ENCODE measurements at places on chromosomes 1 and 21. TPM values are rescaled to one million over a fixed set of nuclear protein-coding genes. Genes with fewer than 3 reads are reported as not detected.

Gene SPATC1L
- polyA plus RNA-seq: 8.3 TPM

Gene FCRLA
- 0.13 TPM for polyA plus RNA-seq

GRCh38 chr1:16258591-16259135, 21.7 kb upstream of the CPLANE2 start:
- H3K4me3 ChIP-seq: no peak overlapping the region
- H3K27me3 ChIP-seq: no peaks in the 10 kb centered on the region
- H3K4me1 ChIP-seq: peaks cover 7% of the 10 kb centered on the region
- H3K36me3 ChIP-seq: peaks cover 16% of the 10 kb centered on the region
- no peak overlapping the region for H3K27ac ChIP-seq

Gene MAP3K21
- 0.42 TPM for polyA plus RNA-seq

DNA sequence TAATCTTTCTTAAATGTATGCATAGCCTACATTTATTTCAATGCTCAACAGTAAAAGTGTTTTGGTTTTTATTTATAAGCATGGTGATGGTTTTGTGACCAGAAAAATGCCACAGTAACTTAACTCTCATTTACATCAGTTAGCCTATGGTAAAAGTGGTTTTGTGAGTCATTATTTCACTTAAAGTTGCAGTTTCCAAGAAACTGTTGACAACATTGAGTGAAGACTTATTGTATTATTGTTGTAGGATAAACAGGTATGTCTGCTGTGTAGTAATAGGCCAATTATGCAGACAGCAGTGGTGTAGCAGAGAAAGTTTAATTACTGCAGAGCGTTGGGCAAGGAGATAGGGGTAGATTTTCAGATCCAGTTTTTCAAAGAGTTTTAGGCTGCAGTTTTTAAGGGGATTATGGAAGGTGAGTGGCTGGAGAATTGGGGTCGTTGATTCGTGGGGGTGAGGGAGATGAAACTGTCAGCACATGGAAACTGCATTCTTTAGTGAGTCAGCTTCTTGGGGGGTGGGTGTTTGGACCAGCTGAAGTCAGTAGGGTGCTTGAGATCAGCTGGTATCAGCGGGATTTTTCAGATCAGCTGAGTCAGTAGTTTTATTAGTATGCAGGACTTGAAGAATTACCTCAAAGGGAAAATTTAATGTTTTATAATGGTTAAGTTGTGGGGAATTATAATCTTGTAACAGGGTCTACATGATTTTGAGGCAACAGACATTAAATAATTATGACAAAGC, 168.7 kb upstream of the FMN2 start:
- no peak overlapping the region for H3K27ac ChIP-seq
- H3K4me1 ChIP-seq: no peaks in the 10 kb centered on the region

- no peaks in the 10 kb centered on the region for H3K36me3 ChIP-seq
- H3K4me3 ChIP-seq: no peak overlapping the region
- DNase-seq: peak; percentile 46
These were observed 8.4 kb upstream of the IVNS1ABP start for GRCh38 chr1:185325413-185325812.

GRCh38 chr1:223179786-223180185, 36.7 kb upstream of the TLR5 start:
- no peaks in the 10 kb centered on the region for H3K36me3 ChIP-seq
- H3K27me3 ChIP-seq: peaks cover 9% of the 10 kb centered on the region
- DNase-seq: no peak
- no peaks in the 10 kb centered on the region for H3K4me1 ChIP-seq
- no peak overlapping the region for H3K27ac ChIP-seq

DNA sequence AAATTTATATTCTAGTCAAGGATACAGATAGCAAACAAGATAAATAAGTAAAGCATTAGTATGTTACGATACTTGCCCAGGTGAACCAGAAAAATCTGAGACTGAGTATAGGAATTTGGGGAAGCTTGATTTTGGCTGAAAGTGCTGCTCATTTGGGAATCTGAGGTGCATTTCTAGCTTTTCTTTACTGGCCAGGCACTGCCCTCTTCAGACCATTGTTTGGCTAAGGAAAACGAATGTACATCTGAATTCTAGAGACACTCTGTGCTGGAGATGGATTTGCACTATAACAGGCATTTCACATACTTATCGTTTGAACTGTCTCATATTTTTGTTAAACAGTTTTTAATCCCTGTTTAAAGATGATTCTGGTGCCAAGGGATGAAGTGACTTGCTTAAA, 23.4 kb downstream of the ARID1A start:
- H3K27ac ChIP-seq: 0 out of 2 replicates have a peak overlapping the region, but pooled peaks have one; percentile 2
- no peak for DNase-seq
- no peaks in the 10 kb centered on the region for H3K27me3 ChIP-seq
- H3K4me3 ChIP-seq: no peak overlapping the region
- H3K4me1 ChIP-seq: peaks cover 16% of the 10 kb centered on the region

Gene APOBEC4
- not detected for polyA plus RNA-seq

DNA sequence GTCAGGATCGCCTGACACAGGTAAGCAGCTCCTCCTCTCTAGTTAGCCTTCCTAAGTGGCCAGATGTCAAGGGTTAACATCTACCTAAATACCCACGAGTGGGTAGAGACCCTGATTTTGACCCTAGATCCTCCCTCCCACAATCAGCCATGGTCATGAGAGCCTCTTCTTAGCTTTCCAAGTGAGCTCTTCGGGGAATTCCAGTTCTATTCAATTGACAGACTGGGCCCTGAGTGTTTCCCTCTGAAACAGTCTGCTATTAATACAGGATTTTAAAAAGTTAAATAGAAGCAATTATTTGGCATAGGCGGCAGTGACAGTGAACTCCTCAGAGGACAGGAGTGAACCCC, 28.1 kb downstream of the C2CD2 start:
- no peak overlapping the region for H3K27ac ChIP-seq
- H3K4me3 ChIP-seq: no peak overlapping the region
- no peaks in the 10 kb centered on the region for H3K4me1 ChIP-seq
- no peaks in the 10 kb centered on the region for H3K27me3 ChIP-seq
- no peak for DNase-seq

- no peaks in the 10 kb centered on the region for H3K36me3 ChIP-seq
- H3K4me3 ChIP-seq: no peak overlapping the region
- no peak for DNase-seq
- no peaks in the 10 kb centered on the region for H3K27me3 ChIP-seq
- peaks cover 21% of the 10 kb centered on the region for H3K4me1 ChIP-seq
- no peak overlapping the region for H3K27ac ChIP-seq
These were observed 4.4 kb upstream of the IGFN1 start for GRCh38 chr1:201186192-201186591.

DNA sequence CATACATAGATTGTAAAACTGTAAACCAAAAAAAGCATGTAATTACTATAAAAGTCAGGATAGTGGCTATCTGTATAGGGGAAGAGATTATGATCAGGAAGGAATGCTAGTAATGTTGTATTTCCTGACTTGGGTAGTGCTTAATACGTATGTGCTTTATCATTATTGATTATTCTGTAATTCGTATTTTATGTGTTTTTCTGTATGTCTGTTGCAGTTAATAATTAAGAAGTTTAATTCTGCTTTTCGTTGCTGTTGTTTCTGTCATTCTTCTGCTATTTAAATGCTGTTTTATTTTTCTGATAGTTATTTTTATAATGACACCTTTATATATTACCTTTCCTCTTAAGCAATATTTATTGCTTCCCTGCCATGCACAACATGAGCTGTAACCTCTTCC, 29.3 kb upstream of the TRIM33 start:
- H3K27me3 ChIP-seq: no peaks in the 10 kb centered on the region
- no peak overlapping the region for H3K4me3 ChIP-seq
- H3K27ac ChIP-seq: no peak overlapping the region
- H3K36me3 ChIP-seq: no peaks in the 10 kb centered on the region
- H3K4me1 ChIP-seq: no peaks in the 10 kb centered on the region

GRCh38 chr21:39651206-39651605, 38.5 kb downstream of the B3GALT5 start:
- no peaks in the 10 kb centered on the region for H3K4me1 ChIP-seq
- H3K27me3 ChIP-seq: no peaks in the 10 kb centered on the region
- no peak overlapping the region for H3K27ac ChIP-seq
- H3K36me3 ChIP-seq: no peaks in the 10 kb centered on the region
- DNase-seq: no peak
